ENCODE measurements at places on chromosomes 7 and 10.

DNA sequence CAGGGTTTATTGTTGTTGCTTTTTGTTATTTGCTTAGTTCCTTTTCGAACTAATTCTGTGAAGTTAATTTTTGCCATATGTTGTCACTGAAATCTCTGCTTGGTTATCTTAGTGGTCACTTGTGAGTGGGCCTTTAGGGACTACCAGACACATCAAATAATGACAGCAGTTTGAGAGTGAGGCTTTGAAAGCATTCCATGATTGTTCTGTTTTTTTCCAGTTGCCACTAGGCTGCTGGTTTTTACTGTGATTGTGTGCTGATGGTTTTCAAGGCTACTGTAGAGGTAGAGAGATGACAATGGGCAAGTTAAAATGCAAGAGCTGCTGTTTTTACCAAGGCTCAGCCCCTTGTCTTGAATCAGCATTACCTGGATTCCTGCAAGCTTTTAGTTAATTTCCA, 20.0 kb downstream of the SEPTIN7 start:
- no peak for DNase-seq

DNA sequence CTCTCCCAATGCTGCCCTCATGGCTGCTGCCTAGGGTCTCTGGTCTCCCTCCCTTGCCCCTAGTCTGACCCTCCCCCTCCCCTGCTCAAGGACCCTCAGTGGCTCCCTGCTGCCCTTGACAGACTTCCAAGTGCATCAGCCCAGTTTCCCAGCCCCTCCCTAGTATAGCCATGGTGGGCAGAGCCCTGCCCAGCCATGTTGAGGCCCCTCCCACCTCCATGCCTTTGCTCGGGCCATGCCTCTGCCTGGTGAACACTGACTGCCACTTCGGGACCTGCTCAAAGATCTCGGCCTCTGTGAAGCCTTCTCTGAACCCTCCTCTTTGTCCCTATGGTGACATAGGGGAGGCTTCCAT, 73.2 kb downstream of the MYL10 start:
- no peak for DNase-seq

GRCh38 chr10:5911670-5912069, 21.6 kb downstream of the FBH1 start:
- DNase-seq, result no peak

DNA sequence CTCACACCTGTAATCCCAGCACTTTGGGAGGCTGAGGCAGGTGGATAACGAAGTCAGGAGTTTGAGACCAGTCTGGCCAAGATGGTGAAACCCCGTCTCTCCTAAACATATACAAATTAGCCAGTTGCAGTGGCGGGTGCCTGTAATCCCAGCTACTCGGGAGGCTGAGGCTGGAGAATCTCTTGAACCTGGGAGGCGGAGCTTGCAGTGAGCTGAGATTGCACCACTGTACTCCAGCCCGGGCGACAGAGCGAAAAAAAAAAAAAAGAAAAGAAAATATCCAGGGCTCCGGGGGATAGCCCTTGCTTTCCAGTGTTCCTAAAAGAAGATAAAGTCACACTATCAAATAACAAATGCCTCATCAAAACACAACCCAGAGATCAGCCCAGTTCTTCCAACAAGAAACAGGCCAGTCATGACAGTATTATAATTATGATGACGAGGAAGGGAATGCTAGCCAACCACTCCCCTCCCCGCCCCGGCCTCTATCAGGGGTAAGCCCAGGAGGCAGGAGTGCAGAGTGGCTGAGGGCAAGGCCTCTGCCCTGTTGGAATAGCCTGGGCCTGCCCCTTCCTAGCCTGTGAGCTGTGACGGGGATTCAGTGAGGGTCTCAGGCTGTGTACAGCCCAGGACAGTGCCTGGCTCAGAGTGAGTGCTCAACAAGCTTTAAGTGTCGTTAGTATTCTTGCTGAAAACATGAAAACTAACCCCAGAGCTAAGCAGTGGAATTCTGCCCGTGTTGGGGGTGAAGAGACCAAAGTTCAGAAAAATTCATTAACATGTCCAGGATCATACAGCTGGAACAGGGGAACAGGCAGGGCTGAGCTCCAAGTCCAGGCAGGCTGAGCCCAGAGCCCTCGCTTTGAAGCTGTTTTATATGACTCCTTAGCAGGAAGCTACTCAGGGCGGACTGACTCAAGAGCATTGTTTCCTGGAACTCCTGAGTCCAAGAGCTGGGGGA, 54.3 kb downstream of the FAM241B start:
- no peak for DNase-seq

DNA sequence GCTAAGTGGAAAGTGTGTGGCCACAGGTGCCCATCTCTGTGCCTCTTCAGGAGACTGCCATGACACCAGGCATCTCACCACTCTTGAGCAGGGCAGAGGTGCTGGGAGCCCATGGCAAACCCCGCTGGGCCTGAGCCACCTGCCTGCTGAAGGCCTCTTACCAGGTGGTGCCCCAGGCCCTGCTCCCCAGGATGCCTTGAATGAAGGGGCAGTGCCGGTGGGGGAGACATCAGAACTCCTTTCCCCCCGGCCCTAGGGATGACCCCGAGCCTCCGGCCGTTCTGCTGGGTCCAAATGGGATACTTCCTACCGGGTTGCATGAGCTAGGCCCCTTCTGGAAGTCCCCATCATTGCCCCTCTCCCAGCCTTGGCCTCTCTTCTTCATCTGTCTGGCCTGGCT, 37.6 kb downstream of the UNC5B start:
- DNase-seq, result no peak

DNA sequence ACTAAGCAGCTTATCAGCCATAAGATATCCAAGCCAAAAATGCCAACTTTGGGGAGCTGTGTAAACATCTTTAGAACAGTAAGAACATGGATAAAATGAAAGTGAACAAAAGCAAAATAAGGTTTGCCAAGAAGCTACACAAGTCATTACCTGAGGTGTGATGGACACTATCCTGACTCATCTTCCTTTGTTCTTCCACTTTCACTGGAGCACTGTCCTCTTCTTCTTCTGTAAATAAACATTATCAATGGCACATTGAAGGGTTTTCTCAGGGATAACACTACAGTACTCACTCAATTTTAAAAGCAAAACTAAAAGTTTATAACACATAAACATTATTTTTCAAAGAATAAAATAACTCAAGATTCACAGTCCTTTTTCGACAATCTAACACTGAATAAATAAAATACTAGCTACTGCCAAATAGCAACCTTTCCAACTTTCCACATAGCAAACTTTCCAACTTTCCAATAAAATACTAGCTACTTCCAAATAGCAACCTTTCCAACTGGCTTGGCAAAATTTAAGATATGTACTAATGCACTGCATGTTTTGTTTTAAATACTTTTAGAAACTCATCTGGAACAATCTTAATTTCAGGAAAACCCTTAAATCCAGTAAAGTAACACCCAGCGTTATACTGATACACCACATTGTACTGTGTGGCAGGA, 174.1 kb downstream of the SKAP2 start:
- no peak for DNase-seq

DNA sequence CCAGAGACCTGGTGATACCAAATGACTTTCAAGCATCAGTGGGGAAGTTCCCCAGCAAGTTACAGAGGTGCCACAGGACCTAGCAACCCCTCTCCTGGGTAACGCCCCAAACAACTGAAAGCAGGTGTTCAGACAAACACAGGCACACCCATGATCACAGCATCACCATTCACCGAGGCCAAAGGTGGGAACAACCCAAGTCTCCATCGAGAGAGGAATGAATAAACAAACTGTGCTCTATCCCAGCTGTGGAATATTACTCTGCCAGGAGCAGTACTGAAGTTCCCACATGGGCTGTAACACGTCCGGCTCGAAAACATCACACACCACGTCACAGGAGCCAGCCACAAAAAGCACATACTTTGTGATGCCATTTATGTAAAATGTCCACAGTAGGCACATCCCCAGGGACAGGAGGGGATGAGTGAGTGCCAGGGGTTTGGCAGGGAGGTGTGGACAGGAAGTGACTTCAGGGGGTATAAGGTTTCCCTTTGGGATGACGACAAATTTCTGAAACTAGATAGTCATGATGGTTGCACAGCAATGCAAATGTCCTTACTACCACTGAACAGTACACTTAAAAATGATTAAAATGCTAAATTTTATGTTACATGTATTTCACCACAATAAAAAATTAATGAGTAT, 222.8 kb downstream of the TNS3 start:
- no peak for DNase-seq

DNA sequence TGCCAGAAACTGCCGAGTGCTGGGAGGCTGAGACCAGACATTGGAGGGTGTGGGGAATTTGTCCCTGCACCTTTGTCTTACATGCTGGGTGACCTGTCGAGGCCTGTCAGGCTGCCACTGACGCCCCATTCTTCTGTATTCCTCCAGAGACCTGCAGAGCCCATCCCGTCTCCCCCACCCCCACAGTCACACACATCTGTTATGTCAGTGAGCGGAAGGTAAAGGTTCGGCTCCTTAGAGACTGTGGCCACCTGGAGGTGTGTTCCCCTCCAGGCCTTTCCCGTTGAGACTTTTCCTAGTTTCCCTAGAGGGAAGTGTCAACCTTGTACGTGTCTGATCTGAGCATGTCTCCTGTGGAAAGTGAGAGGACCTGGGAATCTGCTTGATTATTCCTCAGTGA, 84.5 kb downstream of the ATXN7L1 start:
- DNase-seq, result no peak

GRCh38 chr10:61758433-61758832, 95.7 kb downstream of the CABCOCO1 start:
- no peak for DNase-seq

DNA sequence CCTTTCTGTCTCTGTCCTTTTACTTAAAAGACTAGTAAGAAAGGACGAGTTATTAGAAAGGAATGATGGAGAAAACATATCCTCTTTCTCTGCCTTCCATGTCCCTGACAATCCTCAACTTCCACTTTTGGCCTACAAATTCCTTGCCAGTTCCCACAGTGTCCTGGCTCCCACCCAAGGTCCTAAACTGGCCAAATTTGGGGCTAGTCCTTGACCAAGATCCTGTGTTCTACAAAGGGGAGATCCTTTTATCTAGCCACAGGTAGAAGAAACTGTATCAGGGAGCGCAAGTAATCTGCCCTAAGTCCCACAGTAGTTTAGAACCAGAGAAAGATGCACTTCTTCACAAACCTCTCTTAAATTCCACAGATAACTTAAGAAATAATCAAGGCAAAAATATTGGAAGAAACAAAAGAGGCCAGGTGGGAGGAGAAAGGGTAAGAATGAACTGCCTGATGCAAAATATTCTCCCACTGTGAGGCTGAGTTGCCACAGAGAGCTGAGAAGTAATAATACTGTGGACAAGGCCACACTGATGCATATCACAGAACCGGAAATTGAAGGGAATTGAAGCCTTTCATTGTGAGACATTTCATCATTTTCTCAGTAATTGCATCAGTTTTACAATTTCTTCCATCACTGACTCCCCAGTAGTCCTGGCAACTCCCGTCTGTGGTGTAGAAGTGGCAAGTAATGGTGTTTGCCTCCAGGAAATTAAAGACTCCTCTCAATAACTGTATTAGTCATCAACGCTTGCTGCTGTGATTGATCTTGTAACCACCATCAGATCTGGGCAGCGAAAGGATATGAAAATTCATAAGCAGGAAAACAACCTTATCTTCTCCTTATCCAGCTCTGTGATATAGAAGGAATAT, 47.2 kb downstream of the DNAJC12 start:
- no peak for DNase-seq

DNA sequence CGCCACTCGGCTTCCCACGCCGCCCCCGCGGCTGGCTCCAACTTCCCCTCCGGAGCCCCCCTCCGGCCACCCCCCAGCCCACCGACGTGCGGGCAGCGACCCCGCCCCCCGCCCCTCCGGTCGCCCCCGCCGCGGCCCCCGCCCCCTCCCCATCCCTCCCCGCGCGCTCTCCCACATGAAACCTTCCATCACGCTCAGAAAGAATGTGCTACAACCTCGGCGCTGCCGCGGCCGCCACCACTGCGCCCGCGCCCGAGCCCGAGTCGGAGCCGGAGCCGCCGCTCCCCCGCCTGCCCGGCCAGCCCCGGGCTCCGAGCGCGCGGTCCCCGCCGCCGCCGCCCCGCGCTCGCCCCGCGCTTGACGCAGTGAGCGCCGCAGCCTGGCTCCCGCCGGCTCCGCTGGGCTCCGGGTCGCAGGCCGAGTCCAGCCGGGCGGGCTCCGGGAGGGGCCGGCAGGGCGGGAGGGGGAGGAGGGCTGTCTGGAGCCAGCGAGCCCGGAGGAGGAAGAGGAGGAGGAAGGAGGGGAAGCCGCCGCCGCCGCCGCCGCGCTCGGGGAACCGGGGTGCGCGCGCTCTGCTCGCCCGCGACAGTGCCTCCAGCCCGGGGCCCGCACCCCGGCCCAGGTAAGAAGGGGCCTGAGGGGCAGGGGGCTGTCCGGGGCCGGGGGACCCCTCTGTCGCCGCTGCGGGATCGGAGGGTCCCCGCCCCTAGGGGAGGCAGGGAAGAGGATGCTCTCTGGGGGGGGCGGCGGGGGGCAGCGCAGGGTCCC, 4.3 kb upstream of the ELFN1 start:
- DNase-seq, result no peak

GRCh38 chr10:92244796-92245195, 46.1 kb downstream of the CPEB3 start:
- no peak for DNase-seq

GRCh38 chr7:155973451-155973997, 161.3 kb upstream of the SHH start:
- no peak for DNase-seq

GRCh38 chr7:47724335-47724982, 142.5 kb upstream of the TNS3 start:
- no peak for DNase-seq

- no peak for DNase-seq
Measured at GRCh38 chr10:13048762-13049161, 47.2 kb upstream of the CCDC3 start.

GRCh38 chr10:43391496-43391895, 17.5 kb downstream of the HNRNPF start:
- no peak for DNase-seq

- no peak for DNase-seq
Measured at GRCh38 chr7:141166926-141167325, 93.1 kb downstream of the TMEM178B start.

- no peak for DNase-seq
Measured at GRCh38 chr7:2166625-2167280, 66.0 kb downstream of the MAD1L1 start.

DNA sequence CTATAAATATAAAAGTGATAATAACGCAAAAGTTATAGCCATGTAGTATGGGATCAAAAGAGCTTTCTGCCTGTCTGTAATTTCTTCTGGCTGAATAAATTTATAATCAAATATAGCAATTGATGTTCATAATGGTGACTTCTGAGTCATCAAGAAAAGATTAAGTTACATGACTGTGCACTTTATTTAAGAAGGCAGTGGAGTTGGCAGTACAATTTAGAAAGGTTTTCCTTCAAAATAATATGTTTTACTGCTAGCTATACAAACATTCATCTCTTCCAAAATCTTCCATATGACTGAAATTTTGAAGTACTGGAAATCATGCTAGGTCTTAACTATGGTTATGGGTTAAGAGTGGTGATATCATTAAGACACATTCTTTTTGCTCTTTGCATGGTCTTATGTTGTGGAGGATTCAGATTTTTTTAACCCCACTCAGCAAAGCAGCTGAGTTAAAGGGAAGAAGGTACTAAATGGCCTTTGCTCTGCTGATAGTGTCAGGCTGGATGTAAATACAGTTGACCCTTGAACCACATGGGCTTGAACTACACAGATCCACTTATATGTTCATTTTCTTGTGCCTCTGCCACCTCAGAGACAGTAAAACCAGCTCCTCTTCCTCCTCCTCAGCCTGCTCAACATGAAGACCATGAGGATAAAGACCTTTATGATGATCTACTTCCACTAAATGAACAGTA, 323.6 kb downstream of the BBS9 start:
- no peak for DNase-seq
